ENCODE measurements at places on chromosomes 1 and 21.

DNA sequence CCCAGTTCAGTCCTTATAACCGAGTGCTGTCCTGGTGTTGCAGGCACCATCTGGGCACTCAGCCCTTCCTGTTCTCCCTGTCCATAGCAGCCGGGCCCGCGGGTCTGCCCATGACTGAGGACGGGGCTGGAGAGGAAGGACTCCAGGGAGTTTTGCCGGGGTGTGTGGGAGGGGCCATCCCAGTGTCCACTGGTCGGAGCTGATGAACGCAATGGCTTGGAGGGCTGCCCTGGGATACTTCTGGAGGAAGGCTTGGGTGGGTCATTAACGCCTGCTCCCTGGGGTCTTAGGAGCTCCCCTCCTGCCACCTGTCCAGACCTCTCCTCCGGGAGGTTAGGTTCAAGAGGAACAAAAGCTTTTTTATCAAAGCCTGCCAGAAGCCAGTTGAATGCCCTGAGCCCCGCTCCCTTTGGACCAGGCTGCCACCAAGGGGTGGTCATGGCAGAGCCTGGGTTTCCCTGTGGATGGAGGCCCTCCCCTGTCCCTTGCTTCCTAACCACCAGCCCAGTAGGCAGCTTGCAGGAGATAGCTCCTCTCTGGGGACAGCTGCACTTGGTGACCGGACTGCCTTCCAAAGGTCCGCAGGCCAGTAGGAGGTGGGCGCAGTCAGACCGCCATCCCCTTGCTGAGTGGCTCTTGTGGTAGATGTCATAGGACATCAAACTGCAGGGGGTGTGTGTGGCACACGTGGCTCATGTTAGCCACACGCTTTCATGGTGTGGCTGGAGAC, 61.3 kb downstream of the TRIM11 start:
- DNase-seq = no peak

DNA sequence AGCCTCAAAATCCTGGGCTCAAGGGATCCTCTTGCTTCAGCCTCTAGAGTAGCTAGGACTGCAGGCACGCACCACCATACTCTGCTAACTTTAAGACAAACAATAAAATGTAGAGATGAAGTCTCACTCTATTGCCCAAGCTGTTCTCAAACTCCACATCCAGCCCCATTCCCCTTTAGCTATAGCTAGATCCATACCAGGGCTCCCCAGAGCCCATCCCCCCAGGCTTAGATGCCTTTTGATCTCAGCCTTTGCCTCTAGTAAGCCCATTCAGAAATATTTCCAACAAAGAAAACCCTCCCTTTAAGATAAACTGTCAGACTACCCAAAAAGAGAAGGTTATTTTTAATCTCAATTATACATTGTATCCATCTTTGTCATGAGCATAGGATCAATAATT, 325.4 kb downstream of the CHRM3 start:
- DNase-seq = no peak

DNA sequence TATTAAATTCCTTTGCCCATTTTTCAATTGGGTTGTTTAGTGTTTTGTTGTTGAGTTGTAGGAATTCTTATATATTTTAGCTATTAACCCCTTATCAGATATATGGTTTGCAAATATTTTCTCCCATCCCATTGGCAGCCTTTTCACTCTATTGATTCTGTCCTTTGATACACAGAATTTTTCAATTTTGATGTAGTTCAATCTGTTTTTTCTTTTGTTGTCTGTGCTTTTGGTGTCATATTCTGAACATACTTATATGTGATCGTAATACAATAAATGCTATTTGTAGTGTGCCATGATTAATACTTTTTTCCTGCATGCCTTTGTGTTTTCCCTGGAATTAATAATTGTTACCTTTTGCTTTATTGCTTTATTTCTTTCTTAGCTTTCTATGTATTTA, 7.8 kb upstream of the LRP8 start:
- DNase-seq = no peak

GRCh38 chr1:9539829-9540550, 725 bp downstream of the SLC25A33 start:
- peak; percentile 28 for DNase-seq

GRCh38 chr1:217369271-217369981, 261.5 kb downstream of the GPATCH2 start:
- DNase-seq = no peak

DNA sequence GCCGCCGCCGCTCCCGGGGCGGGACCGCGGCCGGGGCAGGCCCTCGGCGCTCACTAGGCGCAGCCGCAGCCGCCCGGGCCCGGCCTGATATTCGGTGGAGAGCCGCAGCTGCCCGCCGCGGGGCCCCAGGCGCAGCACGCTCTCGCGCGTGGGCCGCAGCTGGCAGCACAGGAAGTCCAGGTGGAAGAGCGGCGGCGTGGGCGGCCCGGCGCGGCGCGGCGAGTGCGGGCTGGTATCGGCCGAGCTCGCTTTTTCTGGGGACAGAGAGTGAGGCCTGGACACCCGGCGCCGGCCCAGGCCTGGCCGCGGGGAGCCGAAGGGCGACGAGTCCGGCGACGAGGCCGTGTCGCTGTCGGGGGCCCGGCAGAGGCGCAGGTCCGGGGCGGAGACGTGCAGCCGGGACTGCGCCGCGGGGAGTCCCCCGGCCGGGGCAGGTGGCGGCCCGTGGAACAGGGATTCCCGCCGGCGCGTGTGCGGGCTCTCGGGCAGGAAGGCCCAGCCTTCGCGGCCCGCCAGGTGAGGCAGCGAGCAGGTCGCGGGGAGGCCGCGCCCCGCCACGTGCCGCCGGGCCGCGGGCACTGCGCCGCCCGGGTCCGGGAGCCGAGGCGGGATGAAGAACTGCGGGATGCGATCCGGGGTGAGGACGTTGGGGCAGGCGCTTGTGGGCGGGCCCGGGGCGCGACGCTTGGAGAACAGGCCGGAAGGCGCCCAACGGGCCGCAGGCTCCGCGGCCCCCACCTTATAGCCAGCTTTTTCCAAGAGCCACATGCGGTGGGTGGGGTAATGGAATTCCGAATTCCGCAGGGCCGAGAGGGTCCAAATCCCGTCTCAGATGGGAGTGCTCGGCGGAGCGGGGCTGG, 1.2 kb downstream of the C2CD4D start:
- DNase-seq = peak; percentile 44

DNA sequence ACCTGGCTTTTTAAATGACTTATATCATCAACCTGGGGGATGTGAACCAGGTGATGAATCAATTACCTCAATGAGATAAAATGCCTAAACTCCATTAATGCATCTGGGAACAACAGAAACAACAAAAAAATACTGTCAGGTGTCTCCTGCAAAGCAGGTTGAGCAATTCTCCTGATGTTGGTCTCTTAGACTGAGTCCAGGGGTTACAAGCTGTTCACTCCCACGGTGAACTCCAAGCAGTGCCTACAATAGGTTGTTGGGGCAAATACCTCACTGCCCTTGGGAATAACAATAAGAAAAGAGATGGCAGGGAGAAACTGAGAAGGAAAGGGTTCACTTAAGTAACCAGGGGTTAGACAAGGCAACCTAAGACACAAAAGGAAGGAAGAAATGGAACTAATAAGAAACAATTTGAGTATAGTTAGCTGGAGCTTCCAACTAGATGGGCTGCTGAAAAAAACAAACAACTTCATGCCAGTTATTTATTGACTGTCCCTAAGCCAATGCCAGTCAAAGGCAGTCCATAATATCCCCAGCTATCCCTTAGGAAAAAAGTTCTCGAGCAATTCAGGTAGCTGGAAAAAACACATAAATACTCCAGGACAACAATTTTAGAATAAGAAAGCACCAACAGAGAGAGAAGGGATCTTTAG, 97.6 kb upstream of the MAGI3 start:
- no peak for DNase-seq

DNA sequence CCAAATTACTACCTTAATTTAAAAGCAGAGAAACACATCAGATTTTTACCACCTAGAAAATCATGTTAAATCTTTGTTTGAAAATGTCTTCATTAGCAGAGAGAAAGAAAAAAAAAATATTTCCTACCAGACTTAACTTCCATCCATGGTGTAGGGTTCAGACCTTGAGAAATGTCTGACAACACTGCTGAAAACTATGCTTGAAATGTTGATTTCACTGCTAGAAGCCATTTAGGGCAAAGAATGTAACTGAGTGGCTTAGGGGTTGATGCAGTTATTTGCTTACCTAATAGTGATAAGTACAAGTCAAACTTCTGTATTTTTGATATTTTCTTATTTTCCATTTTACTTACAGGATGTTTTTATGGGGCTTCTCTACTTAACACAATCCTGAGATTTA, 495.6 kb upstream of the NEGR1 start:
- no peak for DNase-seq

DNA sequence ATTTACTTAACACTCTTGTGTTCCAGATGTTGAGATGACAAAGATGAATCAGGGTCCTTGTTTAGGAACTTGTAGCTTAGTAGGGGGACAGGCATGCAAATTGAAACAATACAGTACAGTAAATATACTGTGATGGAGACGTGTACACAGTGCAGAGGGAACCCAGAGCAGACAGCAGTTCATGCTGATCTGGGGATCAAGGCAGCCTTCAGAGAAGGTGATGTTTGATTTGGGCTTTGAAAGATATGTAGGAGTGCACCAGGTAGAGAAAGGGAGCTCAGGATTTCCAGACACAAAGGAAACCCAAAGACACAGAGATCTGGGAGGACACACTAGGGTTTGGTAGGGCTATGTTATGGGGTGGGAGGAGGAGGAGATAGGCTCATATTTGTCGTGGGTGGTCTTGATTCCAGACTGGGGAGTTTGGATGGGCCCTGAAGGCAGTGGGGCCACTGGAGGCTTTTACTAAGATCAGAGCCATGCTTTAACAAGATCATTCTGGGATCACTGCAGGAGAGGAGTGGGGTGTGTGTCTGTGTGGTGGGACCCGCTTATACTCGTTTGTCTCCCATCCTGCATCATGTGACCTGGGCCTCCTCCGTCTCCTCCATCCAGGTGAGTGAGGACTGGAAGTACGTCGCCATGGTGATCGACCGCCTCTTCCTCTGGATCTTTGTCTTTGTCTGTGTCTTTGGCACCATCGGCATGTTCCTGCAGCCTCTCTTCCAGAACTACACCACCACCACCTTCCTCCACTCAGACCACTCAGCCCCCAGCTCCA, 7.8 kb downstream of the CHRNB2 start:
- no peak for DNase-seq

GRCh38 chr1:47818682-47819573, 178.3 kb downstream of the TRABD2B start:
- no peak for DNase-seq

- DNase-seq = no peak
These were observed 10.4 kb upstream of the TSPAN2 start for GRCh38 chr1:115099693-115100050.

GRCh38 chr1:154223621-154224020, 2.9 kb downstream of the UBAP2L start:
- DNase-seq = no peak

Data from effector memory CD4-positive, alpha-beta T cell (primary cell).